B cell (primary cell): ENCODE measurements at places on chromosomes 7 and 10.

- no peak for DNase-seq
These were observed 176.5 kb upstream of the KCTD7 start for GRCh38 chr7:66452165-66452564.

GRCh38 chr10:6023661-6024333, 38.4 kb downstream of the IL2RA start:
- DNase-seq = no peak

- peak; percentile 38 for DNase-seq
These were observed 106.9 kb upstream of the RHEB start for GRCh38 chr7:151626422-151627115.

DNA sequence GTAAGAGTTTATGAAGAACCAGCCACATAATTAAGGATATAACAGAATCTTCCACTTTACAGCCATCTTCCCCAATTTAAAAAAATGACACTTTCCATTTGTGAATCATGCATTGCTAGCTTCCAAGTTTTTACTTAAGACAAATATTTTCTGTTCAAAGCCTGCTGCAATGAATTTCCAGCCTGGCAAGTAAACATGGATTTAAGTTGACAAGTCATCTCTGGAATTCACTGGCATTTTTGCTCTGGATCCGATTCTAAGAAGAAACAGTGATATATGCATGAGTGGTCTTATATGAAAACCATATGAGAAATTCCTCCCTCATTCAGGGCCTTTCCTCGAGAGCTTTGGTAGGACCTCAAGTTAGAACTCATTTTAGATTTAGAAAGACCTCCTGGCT, 116.1 kb upstream of the CDCA7L start:
- DNase-seq = no peak

GRCh38 chr10:123585477-123586445, 80.4 kb upstream of the GPR26 start:
- DNase-seq = no peak

GRCh38 chr7:2126621-2127020, 106.1 kb downstream of the MAD1L1 start:
- DNase-seq = no peak

DNA sequence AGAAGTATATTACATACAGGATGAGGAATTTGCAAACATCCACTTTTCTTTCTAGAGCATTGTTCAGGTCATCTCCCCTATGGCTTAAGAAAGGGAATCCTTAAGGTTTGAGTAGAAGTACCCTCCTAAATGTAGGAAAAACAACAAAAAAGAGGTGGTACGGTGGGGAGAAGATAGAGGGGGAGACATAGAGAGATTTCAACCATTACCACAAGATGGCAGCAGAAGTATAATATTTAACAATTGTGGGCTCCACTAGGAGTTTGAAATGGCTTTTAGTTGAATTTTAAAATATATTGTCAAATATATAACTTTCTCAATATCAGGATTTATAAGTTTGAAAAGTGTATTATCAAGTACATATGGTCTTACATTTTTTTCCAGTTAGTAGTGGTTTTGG, 72.7 kb upstream of the PRKG1 start:
- peak; percentile 25 for DNase-seq

DNA sequence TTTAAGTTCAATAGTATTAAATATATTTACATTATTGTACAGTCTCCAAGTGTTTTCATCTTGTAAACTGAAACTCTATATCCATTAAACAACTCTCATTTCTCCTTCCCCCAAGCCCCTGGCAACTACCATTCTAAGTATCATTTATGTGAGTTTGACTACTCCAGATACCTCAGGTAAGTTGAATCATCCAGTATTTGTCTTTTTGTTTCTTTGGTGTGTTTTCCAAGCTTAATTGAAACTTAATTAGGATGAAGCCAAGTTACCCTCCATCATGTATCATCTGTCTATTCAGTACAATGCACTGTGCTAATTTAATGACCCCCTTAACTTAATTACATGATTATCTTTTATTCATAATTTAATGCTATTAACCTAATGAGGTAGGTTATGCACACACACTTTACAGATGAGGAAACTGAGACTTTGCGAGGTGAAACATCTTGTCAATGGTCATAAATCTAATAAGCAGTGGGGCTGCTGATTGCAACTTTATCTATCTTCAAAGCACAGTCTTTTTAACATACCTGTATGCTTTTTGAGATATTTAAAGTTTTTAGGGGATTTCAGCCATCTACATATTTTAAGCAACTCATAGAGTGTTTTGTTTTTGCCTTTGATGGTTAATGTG, 663 bp downstream of the MACC1 start:
- DNase-seq = no peak

DNA sequence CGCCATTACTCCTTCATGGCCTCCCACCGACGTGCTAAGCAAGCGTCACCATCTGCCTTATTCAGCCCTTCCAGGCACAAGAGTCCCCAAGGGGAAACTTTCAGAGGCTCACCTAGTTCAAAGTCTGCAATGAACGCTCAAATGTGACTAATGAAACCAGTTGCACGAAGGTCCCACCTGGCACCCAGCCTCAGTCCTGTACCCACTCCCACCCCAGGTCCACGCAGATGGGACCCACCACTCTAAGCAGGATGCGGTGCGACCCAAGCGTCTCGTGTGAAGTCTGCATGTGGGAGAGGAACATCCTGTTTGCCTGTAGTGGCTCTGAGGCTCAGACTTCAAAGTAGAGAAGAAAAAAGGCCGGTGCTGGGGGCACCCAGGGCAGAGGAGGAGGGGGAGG, 40.3 kb downstream of the RGS10 start:
- DNase-seq = peak; percentile 34

- DNase-seq = no peak
These were observed 59.4 kb upstream of the MXI1 start for GRCh38 chr10:110147961-110148360.

DNA sequence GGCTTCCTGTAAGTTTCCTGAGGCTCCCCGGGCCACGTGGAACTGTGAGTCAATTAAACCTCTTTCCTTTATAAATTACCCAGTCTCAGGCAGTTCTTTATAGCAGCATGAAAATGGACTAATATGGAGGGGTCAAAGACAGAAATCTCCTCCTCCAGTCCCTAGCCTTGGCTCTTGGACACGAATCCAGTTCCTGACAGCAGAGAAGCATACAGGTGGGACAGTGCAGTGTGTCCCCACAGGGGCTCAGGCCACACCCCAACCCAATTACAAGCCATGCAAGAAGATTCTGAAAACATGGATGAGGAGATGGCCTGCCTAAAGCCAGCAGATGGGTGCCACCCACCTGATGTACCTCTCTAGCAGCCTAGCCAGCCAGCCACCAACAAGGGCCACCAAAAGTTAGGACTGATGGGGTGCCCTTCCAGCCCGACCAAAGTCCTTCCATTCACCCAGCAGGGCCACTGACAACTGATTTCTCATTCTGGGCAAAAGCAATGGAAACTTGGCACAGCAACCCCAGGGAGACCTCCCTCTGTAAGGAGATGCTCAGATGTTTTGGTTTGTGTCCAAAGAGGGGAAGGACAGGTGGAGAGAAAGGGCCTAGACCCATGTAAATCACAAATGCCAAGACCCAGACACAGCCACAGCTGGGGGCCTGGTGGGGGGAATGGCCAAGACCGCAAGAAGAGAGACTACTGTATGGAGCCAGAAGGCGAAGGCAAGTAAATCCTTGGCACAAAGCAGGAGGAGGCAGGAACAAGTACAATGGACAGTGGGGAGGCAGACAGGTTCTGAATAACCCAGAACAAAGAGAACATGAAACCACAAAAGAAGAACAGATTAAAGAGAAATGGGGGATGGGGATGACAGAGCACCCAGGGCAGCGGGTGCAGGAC, 13.6 kb downstream of the GPRIN2 start:
- no peak for DNase-seq

- DNase-seq = no peak
These were observed 401.5 kb downstream of the REEP3 start for GRCh38 chr10:63922468-63923284.

- no peak for DNase-seq
These were observed 26.1 kb downstream of the ENKUR start for GRCh38 chr10:24989867-24990266.

GRCh38 chr10:109877546-109877945, 45.8 kb downstream of the XPNPEP1 start:
- no peak for DNase-seq

DNA sequence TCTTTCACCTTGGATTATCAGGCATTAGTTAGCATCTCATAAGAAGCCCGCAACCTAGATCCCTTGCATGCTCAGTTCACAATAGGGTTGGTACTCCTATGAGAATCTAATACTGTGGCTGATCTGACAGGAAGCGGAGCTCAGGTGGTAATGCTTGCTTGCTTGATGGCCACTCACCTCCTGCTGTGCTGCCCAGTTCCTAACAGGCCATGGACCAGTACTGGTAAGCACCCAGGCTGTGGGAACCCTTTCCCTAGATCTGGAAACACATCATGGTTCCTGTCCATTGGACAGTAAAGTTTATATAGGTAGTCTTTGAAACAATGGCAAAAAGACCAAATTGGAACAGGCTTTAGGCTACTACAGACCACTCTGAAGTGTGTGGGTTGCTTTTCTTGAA, 9.4 kb upstream of the CTTNBP2 start:
- no peak for DNase-seq

- DNase-seq = no peak
These were observed 648.2 kb downstream of the SDK1 start for GRCh38 chr7:3949242-3949640.

GRCh38 chr7:119842786-119843185, 430.2 kb upstream of the KCND2 start:
- DNase-seq = no peak

GRCh38 chr7:21355406-21355874, 72.4 kb upstream of the SP4 start:
- peak; percentile 87 for DNase-seq

DNA sequence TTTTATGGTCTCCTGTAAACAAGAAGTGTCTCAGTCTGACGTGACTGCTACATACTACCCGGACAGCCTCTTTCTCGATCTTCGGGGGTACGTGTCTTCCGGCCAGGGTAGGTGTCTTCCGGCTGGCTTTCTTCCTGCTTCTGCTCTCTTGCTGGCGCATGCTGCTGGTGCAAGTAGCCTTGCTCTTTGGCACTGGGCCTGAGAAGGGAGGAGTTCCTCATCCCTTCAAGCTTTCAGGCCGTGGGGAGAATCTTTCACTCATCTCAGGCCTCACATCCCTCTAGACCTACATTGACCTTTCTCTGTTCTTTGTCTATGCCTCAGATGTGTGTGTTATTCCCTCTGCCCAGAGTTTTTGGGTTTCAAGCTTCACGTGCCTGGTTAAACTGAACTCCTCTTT, 130.4 kb downstream of the JCAD start:
- no peak for DNase-seq

DNA sequence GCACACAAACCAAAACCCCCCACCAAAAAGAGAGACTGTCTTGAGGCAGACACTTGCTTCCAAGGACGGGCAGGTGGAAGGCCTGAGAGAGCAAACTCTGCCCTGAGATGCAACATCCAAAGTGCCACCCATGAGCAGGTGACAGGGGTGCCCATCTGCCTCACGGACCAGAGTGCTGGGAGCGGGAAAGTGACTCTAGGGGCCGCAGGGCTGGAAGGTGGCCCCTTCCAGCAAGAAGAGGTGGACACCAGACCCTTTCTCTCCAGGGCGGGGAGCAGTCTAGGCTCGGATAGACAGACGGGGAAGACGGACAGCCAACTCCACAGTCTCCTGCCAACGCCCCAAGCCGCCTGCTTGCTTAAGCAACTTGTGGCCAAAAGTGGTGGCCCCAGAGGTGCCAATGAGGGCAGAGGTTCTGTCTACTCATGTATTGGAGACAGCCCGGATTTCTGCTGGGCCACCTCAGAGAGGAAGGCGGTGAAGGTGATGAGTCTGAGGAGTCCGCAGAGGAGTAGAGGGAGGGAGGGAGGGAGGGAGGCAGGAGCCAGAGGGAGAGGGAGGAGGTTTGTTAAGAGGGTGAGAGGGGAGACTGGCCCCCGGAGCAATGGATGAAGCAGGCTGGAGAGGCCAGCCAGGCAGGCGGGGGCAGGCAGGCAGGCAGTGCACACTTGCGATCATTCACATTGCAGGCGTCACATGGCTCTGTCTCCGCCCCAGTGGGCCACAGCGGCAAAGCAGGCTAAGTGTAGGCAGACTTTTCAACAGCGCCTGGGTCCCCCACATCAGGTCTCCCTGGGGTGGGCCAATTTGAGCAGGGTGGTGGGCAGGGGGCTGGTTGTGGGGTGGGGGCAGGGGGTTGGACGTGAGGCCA, 65.6 kb downstream of the SLC29A4 start:
- no peak for DNase-seq

DNA sequence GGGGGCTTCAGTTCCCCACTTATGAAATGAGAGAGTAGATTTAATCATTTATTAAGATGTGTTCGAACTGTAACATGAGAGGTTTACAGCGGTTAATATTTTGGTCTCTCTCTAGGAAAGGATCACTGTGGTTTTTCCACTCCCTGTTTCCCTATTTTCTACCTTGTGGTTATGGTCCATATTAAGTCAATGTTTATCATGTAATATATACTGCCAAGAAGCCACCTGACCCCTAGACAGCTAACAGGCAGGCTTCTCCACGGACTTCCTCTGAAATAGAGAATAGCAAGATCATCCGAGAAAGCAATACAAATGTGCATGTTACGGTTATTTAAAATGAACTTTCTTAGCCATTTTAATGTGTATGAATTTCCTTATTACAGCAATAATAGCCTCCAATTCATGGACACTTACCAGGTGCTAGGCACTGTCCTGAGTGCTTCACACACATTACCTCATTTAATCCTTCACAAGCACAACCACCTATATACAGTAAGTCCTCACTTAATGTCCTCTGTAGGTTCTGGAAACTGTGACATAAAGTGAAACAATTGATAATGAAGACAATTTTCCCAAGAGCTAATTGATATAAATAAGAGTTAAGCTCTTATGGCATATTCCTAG, 835 bp upstream of the COL28A1 start:
- DNase-seq = no peak

DNA sequence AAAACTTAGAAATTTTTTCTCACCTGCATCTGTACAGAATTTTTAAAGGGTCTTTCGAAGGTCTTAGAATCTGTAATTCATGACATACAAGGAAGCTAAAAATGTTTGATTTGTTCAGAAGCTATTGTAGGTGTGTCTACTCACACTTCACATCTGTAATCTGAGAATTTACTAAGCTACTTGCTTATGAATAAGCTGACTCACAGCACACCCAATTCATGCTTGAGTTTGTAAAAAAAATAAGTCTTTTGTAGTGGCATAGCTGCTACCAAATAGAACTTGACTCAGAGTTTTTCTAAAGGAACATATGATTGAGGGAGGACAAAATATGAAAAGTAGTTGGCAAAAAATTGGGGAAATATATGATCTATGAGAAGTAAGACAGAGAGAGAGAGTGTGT, 12.7 kb upstream of the AGR2 start:
- DNase-seq = no peak

DNA sequence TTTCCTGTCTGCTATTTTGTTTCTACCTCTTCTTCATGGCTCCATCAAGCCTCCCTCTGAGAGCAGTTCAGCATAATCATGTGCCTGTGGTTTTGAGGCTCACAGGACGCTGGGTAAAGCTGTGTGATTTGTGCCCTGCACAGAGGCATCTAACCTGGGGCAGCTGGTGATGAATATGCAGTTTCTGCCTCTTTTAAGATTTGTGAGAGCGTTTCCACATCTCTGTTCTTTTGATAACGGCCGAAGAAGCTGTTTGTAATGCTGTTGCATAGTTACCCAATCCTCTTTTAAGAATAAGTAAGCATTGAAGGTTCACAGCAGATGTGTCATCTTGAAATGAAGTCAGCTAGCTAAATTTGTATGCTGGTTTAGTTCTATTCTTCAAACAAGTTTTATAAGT, 45.2 kb downstream of the PNLIPRP3 start:
- no peak for DNase-seq
